ENCODE measurements at places on chromosomes 2 and 18. TPM values are rescaled to one million over a fixed set of nuclear protein-coding genes. Genes with fewer than 3 reads are reported as not detected.

- no peaks in the 10 kb centered on the region for H3K27me3 ChIP-seq
- DNase-seq: no peak
- no peak overlapping the region for H3K27ac ChIP-seq
Measured at GRCh38 chr2:228703152-228703551, 521.7 kb upstream of the SPHKAP start.

- peak; percentile 24 for DNase-seq
- peak overlapping the region; percentile 72 for H3K27ac ChIP-seq
- H3K4me1 ChIP-seq: peaks cover 20% of the 10 kb centered on the region
Measured at GRCh38 chr2:219230059-219230540, 494 bp downstream of the ANKZF1 start.

DNA sequence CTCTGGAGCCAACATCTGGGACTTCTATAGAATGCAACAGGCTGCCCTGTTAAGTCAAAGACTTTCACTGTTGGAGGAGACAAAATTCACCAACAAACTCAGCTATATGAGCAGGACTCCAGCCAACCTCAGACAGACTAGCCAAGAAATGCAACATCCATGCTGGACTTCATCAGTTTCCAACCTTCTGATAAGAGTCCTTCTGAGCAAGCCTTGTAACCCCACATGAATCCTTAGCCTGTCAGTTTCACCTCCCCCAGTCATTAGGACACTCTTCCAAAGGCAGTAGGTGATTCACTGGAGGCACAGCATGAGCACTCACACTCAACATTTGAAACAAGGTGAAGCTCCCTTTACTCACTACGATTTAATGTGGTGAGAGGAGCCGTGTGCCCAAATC, 5.8 kb downstream of the TBC1D8 start:
- H3K4me3 ChIP-seq: no peak overlapping the region
- H3K36me3 ChIP-seq: no peaks in the 10 kb centered on the region
- H3K27me3 ChIP-seq: peaks cover 15% of the 10 kb centered on the region
- H3K27ac ChIP-seq: no peak overlapping the region
- DNase-seq: no peak

DNA sequence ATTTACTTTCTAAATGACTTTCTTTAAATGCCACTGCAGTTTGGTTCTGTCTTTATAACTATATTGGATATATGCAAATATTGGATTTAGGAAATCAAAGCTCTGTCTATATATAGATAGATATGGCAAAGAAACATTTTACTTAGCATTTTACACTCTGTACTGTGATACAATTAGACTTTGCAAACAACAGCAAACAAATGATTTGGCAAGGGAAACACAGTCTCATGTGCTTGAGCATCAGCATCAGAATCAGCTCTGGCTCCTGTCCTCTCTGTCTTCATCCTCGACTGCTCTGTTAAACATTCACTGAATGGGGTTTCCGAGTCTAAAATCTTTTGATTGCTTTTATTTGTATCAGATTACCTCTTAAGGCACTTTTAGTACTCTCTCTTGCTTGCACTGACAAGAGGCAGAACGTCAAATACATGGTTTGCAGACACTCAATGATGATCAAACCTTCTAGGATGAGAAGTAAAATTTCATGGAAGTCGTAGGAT, 176.8 kb upstream of the LRP1B start:
- DNase-seq: no peak
- no peaks in the 10 kb centered on the region for H3K4me1 ChIP-seq
- H3K36me3 ChIP-seq: no peaks in the 10 kb centered on the region
- no peak overlapping the region for H3K27ac ChIP-seq

GRCh38 chr18:68402784-68403183, 312.1 kb downstream of the TMX3 start:
- no peak for DNase-seq
- H3K27me3 ChIP-seq: no peaks in the 10 kb centered on the region
- no peaks in the 10 kb centered on the region for H3K36me3 ChIP-seq
- no peak overlapping the region for H3K27ac ChIP-seq

Gene L3MBTL4
- total RNA-seq: 0.58 TPM

Gene DTNA
- total RNA-seq: 32.9 TPM

DNA sequence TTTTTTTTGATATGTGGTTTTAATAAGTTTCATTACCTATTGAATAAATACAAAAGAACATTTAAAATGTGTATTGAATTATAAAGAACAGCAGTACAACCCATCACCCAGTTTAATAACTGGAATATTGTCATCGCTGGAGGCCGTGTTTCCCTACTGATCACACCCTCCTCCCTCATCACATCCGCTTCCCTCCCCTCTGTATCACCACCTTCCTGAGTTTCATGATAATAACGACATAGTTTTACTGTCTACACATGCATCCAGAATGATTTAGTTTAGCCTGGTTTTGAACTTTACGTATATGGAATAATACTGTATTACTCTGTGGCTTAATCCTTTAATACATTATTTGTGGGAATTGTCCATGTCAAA, 2.1 kb downstream of the SERPINB8 start:
- DNase-seq: no peak
- H3K27me3 ChIP-seq: no peaks in the 10 kb centered on the region
- no peak overlapping the region for H3K4me3 ChIP-seq

DNA sequence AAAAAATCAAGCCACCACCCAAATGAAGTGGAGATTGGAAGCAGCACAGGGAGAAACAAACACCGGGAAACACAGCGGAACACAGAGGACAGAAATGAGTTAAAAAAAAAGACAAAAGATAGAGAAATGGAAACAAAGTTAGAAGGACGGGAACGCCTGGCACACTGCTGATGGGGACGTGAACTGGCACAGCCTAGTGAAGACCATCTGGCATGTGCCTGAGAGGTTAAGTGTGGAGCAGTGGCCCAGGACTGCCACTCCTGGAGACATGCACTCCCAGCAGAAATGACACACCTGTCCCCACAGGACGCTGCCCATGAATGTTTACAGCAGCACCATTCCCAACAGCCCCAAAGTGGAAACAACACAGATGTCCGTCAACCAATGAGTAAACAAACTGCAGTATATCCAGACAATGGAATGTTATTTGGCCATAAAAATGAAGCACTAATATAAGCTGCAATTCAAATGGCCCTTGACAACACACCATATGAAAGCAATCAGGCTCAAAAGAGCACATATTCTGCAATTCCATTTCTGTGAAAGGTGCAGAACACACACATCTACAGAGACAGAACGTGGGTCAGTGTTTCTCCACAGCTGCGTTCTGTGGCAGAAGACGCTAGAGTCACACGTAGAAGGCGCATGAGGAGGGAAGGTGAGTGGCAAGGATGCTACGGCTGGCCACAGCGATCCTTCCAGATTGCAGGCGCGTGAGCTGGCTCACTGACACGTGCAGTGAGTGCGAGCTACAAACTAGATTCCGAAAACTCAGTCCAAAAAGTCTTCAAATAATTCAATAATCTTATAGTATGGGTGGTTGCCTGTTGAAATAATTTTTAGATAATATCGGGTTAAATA, 24.6 kb downstream of the THAP4 start:
- H3K4me1 ChIP-seq: peaks cover 7% of the 10 kb centered on the region
- DNase-seq: no peak
- H3K36me3 ChIP-seq: no peaks in the 10 kb centered on the region
- H3K27me3 ChIP-seq: no peaks in the 10 kb centered on the region

GRCh38 chr2:174836377-174836994, 72.2 kb upstream of the CHRNA1 start:
- DNase-seq: peak; percentile 95
- H3K4me1 ChIP-seq: peaks cover 31% of the 10 kb centered on the region
- no peaks in the 10 kb centered on the region for H3K27me3 ChIP-seq

Gene SMCHD1
- 29.7 TPM for total RNA-seq

GRCh38 chr18:36095936-36096519, 28.7 kb upstream of the RPRD1A start:
- H3K4me1 ChIP-seq: no peaks in the 10 kb centered on the region
- no peak overlapping the region for H3K4me3 ChIP-seq
- no peaks in the 10 kb centered on the region for H3K36me3 ChIP-seq
- H3K27ac ChIP-seq: no peak overlapping the region
- H3K27me3 ChIP-seq: peaks cover 2% of the 10 kb centered on the region

GRCh38 chr2:201971531-201972228, 62.0 kb upstream of the FZD7 start:
- H3K27me3 ChIP-seq: no peaks in the 10 kb centered on the region
- H3K4me1 ChIP-seq: peaks cover 9% of the 10 kb centered on the region
- H3K27ac ChIP-seq: no peak overlapping the region
- H3K4me3 ChIP-seq: no peak overlapping the region

- no peak overlapping the region for H3K4me3 ChIP-seq
- H3K36me3 ChIP-seq: no peaks in the 10 kb centered on the region
- peaks cover 29% of the 10 kb centered on the region for H3K4me1 ChIP-seq
- no peaks in the 10 kb centered on the region for H3K27me3 ChIP-seq
Measured at GRCh38 chr2:9652898-9653479, 22.2 kb upstream of the YWHAQ start.

Gene LDLRAD4
- total RNA-seq: 40.1 TPM

DNA sequence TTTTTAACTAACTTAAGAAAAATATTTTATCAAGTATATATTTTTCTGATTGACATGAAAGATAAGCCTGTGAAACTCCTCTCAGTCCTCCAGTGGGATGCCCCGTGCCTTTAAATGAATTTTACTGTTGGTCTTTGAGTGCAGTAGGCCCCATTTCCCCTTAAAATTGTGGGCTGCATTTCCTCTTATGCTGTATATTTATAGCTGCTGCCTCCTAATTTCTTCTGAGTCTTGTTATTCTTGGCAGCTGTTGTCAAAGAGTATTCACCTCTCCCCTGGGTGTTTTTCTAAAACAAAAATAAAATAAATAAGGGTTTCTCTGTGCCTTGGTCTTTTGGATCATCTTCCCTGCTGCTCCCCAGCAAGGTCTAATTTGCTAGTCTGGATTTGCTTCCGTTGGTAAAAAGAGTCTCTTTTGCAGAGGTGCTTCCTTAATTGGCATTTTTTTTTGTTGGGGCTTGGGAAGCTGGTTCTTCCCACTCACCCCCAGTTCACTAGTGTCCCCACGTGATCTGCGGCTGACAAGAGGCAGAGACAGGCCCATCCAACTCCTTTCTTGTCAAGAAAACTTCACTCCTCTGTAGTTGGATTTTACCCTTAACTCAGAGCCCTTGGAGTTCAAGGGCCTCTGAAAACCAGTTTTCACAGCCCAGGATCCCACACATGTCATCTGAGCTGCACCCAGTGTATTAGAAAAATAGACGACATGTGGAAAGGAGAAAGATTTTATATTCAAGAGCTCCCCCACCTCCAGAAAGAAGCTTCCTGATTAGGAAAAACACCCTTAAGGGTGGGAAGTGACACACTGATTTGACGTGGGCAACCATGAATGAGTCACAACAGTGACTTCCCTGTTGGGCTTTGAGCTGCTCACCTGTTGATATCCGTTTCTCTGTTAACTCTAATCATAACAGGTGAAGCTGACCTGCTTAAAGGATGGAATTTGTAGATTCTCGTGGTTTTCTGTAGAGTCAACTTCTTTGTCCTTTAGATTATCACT, 431.5 kb downstream of the DCDC2C start:
- no peak overlapping the region for H3K27ac ChIP-seq
- no peaks in the 10 kb centered on the region for H3K27me3 ChIP-seq
- no peak for DNase-seq
- no peaks in the 10 kb centered on the region for H3K36me3 ChIP-seq
- H3K4me3 ChIP-seq: no peak overlapping the region

Gene ZEB2
- 84.9 TPM for total RNA-seq

DNA sequence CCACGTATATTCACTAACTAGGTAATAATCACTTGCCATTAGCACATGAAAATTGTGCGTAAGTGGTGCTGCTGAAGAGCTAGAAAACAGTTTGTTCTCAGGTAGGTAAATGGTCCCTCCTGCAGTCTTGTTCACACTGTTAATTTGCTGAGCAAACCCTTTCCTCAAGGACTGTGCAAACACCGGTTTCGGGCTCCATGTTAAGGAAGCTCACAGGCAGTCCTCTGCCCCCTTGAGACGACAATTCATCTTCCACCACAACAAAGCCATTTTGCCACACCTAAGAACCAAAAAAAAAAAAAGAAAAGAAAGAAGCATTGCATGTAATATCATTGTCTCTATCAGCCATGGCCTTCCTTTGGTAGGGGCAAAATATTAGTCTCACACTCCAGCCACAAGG, 193.9 kb downstream of the BCL11A start:
- no peaks in the 10 kb centered on the region for H3K36me3 ChIP-seq
- no peak overlapping the region for H3K27ac ChIP-seq
- no peak for DNase-seq

Gene MROH2A
- not detected for total RNA-seq

GRCh38 chr2:197515315-197515738, 539 bp upstream of the MOB4 start:
- peaks cover 8% of the 10 kb centered on the region for H3K4me1 ChIP-seq
- DNase-seq: no peak
- H3K4me3 ChIP-seq: peak overlapping the region; percentile 79
- peak overlapping the region; percentile 86 for H3K27ac ChIP-seq
- H3K27me3 ChIP-seq: no peaks in the 10 kb centered on the region
- no peaks in the 10 kb centered on the region for H3K36me3 ChIP-seq

DNA sequence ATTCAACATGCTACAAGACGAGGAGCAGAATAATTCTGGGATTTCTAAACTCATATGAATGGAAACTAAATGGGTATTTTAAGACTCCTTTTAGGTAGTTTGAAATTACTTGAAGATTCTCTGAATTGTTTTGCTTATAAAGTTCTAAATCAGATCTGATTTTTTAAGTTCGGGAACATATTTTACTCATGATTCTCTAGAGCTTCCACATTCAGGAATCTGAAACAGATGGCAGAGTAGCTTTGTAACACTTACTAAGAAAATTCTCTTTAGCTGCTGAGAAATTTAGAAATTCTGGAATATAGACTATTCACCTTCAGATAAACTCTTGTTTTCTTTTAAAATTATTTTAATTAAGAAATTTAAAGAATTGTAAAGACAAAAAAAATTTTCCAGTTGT, 13.7 kb downstream of the RBBP8 start:
- DNase-seq: no peak
- no peaks in the 10 kb centered on the region for H3K4me1 ChIP-seq
- peaks cover 12% of the 10 kb centered on the region for H3K36me3 ChIP-seq
- H3K27me3 ChIP-seq: no peaks in the 10 kb centered on the region

Gene PSMA8
- not detected for total RNA-seq

DNA sequence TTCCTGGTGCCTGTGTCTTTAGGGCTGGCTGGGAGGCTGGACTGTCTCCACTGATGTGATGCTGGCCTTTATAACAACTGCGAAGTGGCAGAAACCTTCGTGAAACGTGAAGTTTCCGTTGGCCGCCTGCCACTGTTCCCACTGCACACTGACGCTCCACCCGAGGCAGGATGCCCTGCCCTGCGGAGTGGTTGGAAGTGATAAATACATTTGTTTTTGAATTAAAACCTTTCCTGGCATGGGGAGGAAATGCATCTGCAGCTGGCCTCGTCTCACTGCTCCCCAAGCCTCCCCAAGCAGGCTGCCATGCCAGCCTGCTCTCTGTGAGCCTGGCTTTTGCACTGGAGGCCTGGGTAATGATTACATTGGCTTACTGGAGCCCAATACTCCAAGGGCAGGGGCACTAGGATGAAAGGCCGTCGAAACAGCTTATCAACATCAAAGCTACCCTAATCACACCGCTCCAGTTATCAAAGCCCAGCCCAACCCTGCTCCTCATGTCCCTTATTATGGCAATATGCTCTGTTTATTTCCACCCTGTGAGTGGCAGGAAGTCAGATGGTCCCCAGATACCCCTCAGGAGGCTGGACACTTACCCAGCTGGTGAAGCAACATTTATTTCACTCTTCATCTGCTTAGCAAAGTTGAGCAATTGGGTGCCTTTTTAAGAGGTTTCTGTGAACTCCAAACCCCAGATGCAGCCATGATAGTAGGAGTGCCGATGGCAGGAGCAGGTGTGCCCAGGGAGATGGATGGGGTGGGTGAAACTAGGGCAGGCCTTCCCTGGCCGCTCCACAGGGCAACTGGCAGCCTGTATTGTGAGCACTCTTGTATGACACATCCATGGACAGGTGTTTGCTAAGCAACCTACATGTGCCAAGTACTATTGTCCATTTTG, 97.4 kb upstream of the ITGA6 start:
- no peak overlapping the region for H3K27ac ChIP-seq
- no peak overlapping the region for H3K4me3 ChIP-seq
- no peaks in the 10 kb centered on the region for H3K36me3 ChIP-seq

Gene PRSS56
- not detected for total RNA-seq
